Endothelial cell of coronary artery (primary cell): ENCODE measurements at places on chromosomes 12 and 14. TPM values are rescaled to one million over a fixed set of nuclear protein-coding genes. Genes with fewer than 3 reads are reported as not detected.

Gene NRIP2
- total RNA-seq, result not detected in 2 replicates

Gene IQSEC3
- total RNA-seq, result not detected in 2 replicates

Gene MYO1H
- not detected in 2 replicates for total RNA-seq

Gene DHRS4L2
- 11.9 and 13.7 TPM in 2 replicates for total RNA-seq

Gene SCNN1A
- 0.09 TPM in 1 of 2 replicates, not detected in the other for total RNA-seq

Gene RGS6
- total RNA-seq, result not detected in 2 replicates

Gene TBX3
- total RNA-seq, result 0.63 and 3.2 TPM in 2 replicates

Gene RFX4
- total RNA-seq, result not detected in 2 replicates

Gene STXBP6
- total RNA-seq, result 0.38 TPM in 1 of 2 replicates, not detected in the other

Gene TMEM30B
- under 0.01 and 0.09 TPM in 2 replicates for total RNA-seq

Gene APEX1
- 60.0 and 85.9 TPM in 2 replicates for total RNA-seq

Gene KRT73
- total RNA-seq, result not detected in 2 replicates

Gene RNU4-1
- total RNA-seq, result 118 and 465 TPM in 2 replicates

Gene CEP290
- 6.7 and 14.0 TPM in 2 replicates for total RNA-seq

Gene CAPZA3
- not detected in 2 replicates for total RNA-seq
